Vagina (tissue), 2 donors: ENCODE measurements at places on chromosomes 5 and 9. TPM values are rescaled to one million over a fixed set of nuclear protein-coding genes. Genes with fewer than 3 reads are reported as not detected.
A peak's percentile ranks its signal among the peaks of the same experiment; 100 is the strongest.

SVEP1 gene
- 84.5 TPM for total RNA-seq

MINAR2 gene
- total RNA-seq: not detected

NUTM2F gene
- not detected for total RNA-seq

ADRB2 gene
- total RNA-seq: 43.2 TPM

NKD2 gene
- 2.0 TPM for total RNA-seq

EGFLAM gene
- 15.2 TPM for total RNA-seq

PTGES gene
- 18.9 TPM for total RNA-seq

WWC1 gene
- 18.7 TPM for total RNA-seq

HRCT1 gene
- total RNA-seq: 5.4 TPM

DNA sequence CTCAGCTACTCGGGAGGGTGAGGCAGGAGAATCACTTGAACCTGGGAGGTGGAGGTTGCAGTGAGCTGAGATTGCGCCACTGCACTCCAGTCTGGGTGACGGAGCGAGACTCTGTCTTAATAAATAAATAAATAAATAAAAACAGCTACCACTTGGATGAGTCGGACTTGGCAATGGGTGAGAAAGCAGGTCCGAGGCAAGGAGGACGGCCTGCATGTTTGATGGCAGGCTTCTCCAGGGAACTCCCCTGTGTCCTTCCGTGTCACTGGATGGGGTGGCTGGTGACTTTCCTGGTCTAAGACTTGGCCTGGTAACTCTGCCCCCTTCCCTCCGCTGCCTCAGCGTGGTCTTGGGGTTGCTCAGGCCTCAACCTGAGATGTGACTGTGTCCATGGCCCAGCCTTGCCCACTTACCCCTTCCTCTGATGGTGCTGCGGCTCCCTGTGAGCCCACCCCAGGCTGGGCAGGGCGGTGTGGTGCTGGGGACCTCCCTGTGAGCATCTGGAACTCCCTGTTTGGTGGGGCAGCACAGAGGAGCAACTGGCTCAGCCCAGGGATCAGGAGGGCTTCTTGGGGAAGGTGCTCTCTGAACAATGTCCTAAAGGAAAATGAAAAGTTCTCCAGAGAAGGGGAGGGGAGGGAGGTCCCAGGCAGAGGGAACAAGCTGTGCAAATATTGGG, 62.5 kb upstream of the PSD2 start:
- DNase-seq: no peak

GRCh38 chr5:78509145-78509865, 139.3 kb downstream of the LHFPL2 start:
- no peak for DNase-seq

DNA sequence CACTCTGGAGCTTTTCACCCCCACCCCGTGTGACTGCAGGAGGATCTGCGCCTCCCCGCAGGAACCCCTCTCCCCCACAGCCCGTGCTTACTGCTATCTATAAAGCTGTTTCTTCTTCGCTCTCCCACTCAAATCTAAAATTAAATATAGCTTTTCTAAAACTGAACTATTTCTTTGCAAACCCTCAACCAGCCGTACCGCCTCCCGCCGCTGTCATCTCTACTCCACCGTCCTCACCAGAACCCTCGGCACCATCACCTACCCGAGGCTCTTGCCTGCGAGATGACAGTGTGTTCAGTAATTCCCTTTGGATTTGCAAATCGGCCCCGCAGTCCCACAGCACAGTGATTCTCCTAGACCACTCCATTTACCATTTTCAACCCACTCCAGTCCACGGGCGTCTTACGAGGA, 13.6 kb downstream of the LPCAT1 start:
- DNase-seq: no peak

GRCh38 chr5:133905424-133905823, 63.0 kb downstream of the C5orf15 start:
- no peak for DNase-seq

DNA sequence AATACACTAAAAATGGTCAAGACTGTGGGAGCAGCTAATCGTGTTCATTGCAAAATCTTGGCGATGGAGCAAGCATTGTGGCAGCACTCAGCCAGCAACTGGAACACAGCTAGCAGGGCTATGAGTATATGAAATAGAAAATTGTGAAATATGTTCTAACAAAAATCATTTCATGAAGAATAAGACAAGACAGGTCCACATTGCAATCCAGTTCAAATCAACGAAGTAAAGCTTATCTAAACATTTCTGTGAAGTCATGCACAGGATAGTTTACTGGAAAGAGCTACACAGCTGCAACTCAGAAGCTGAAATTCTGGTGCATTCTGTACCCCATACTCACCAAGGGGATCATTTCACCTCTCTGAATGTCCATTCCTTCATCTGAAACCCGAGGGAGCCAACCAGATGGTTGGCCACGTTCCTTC, 5.3 kb upstream of the NFIL3 start:
- no peak for DNase-seq

GRCh38 chr5:35470866-35471265, 146.8 kb upstream of the SPEF2 start:
- DNase-seq: no peak

DNA sequence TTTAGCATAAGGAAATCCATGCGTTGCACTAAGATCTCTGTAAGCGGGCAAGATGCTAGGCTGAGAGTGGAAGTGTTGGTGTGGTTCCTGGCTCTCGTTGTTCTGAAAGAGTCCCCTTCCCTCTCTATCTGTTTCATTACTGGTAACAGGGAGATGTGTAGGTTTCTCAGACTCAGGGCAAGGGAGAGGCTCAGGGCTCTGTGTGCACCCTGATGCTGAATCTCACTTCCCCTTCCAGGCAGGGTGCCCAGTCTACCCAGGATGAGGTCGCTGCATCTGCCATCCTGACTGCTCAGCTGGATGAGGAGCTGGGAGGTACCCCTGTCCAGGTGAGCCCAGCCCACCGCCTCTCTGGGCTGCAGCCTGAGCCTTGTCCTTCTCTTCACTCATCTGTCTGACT, 45.7 kb downstream of the STOM start:
- DNase-seq: no peak

- DNase-seq: no peak
Observed at GRCh38 chr9:136654820-136655535, 7.7 kb upstream of the EGFL7 start.

DNA sequence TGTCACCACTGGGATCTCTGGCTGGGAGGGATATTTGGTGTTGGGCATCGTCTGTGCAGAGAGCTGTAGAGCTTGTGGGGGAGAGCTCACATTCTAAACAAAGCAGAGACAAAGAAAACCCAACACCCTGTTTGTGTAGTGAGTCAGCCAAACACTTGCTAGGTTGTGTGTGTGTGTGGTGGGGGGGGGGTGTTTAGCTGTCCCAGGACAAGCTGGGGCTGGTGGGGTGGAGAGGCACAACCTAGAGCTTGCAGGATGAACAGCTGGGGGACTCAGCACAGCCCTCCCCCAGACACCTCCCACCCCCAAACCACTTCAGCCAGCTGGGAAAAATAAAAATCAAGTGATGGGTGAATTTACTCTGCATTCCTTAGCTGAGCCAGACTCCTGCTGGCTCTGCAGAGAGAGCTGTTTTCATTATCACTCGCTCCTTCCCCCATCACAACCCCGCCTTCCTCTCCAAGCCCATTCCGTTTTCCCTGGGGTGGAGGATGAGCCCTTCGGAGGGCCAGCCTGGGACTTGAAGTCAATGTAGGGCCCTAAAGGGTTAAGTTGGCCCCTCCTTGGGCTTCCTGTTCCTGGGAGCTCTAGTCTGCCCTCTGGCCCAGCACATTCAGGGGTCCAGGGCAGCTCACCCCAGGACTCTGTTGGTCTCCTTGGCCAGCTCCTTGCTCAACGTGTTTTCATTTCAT, 2.6 kb downstream of the OLFML2A start:
- DNase-seq: peak; percentile 88

- DNase-seq: peak; percentile 79
Observed at GRCh38 chr9:92633614-92634278, 36.2 kb downstream of the IPPK start.

- no peak for DNase-seq
Observed at GRCh38 chr5:158434749-158435148, 575.8 kb upstream of the CLINT1 start.

GRCh38 chr5:33975852-33976251, 8.6 kb downstream of the SLC45A2 start:
- DNase-seq: no peak

DNA sequence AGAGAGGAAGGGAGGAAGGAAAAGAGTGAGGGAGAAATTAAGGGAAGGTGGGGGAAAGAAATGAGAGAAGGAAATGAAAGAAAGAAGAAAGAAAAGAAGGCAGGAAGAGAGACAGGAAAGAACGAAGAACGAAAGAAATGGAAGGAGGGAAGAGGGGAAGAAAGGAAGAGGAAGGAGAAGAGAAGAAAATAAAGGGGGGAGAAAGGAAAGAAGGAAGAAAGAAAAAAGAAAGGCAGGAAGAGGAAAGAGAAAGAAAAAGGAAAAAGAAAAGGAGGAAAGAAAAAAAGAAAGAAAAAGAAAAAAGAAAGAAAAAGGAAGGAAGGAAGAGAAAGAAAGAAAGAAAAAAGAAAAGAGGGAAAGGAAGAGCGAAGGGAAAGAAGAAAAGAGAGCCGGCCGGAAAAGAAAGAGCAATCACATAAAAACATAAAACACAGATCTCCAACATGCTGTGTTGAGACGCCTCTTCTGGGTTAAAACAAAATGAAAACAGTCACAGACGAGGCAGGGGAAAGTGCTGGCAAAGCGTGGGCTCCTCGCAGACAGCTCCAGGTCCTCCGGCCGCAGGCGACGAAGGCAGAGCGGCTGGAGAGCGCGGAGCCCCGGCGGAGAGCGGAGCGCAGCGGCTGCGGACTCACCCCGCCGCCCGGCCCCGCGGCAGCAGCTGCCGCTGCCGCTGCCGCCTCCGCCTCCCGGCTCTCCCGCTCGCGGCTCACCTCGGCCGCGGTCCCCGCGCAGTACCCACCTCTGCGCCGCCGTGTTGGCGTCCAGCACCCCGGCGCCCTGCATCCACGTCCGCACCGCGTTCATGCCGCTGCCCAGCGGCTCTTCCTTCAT, 896 bp downstream of the EBF1 start:
- DNase-seq: no peak

- DNase-seq: no peak
Observed at GRCh38 chr9:5892456-5893133, 1.9 kb downstream of the MLANA start.

DNA sequence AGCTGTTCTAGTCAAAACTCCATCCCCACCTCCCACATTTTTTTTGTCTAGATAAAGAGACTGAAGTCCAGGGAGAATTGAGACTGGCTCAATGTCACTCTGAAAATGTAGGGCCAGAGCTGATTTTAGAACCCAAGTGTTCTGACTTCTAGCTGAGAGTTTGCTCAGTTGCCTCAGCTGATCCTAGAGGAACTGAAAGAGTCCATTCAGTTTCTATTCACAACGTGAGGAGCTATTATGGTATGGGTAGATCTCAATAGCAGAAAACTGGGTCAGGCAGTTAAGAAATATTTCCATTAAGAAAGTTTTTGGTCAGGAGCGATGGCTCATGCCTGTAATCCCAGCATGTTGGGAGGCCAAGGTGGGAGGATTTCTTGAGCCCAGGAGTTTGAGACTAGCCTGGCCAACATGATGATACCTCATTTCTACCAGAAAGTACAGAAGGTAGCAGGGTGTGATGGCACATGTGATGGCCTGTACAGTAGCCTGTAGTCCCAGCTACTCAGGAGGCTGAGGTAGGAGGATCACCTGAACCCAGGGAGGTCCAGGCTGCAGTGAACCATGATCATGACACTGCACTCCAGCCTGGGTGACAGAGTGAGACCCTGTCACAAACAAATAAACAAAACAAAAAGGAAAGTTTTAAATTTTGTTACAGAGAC, 61.7 kb downstream of the GLRA1 start:
- no peak for DNase-seq

GRCh38 chr5:1763548-1763911, 36.1 kb downstream of the MRPL36 start:
- DNase-seq: no peak

DNA sequence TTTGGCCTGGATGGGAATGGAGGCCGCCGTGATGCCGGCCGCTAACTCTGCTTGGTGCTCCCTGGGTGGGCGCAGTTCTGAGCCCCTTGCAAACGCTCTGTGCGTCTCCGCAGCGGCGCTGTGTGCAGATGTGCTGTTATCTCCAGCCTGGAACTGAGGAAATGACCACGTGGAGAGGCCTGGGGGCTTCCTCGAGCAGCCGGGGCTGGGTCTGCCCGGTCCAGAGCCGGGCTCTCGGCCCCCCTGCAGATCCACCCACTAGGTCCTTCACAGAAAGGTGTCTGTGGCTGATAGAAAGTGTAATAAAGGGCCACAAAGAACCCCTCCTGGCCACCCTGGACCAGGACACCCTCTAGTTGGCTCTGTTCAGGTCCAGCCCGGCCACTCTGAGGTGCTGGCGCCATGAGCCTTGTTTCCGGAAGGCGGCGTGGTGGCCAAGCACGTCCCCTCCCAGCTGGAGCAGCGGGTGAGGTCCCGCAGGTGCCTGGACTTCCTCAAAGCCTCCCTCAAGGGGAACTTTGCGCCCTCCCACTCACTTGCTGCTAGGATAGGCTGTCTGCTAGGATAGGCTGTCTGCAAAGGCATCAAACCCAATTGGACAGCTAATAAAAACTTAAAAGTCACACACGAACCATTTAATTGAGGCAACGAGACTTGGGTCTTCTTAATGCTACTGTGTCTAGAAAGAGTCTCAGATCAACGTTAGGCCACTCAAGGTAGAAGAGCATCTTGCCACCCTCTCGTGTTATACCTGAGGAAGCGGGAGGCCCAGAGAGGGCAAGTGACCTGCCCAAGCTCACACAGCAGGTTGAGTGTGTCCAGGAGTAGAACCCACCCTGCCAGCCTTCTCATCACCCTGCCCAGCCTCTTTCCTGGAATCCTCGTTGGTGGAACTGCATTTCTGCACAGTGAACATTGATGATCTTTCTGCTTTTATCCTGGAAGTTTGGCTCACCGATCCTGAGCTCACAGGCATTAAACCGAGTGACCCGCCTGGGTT, 109.3 kb upstream of the FCN2 start:
- DNase-seq: no peak

DNA sequence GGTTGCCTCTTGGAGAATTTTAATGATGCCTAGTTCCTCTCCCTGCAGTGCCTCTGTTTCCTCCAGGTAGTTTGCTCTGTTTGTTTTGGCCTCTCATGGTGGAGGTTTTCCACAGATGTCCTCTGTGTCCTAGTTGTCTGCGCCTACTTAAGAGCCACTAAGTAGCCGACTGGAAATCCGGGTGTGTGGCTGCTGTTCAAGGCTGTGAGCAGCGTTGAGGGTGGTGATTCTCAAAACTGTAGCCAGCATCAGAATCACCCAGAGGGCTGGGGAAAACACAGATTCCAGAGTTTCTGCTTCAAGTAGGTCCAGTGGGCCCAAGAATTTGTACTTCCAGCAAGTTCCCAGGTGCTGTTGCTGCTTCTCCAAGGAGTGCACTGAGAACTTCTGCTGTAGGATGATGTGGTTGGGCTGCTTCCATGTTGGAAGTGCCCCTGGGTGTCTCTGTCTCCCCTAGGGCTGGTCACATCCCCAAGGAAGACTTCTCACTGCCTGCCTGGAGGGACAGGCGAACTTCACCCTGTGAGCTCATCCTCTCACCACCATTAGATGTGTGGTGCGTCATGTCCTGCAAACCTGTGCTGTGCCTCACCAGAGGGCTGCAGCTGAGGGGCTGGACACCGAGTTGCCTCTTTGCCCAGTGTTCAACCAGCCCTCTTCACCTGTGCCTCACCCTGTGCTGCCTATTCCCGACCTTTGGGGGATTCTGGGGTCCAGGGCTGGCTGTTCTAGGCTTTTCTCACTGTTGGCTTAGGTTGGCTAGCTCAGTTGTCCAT, 34.8 kb downstream of the SECISBP2 start:
- DNase-seq: no peak

GRCh38 chr9:128863647-128864046, 18.1 kb downstream of the KYAT1 start:
- DNase-seq: no peak
